MG63 (cell line): ENCODE measurements at places on chromosomes 6 and 20.

GRCh38 chr6:44049163-44049988, 77.9 kb downstream of the MRPL14 start:
- peak; percentile 84 for DNase-seq

DNA sequence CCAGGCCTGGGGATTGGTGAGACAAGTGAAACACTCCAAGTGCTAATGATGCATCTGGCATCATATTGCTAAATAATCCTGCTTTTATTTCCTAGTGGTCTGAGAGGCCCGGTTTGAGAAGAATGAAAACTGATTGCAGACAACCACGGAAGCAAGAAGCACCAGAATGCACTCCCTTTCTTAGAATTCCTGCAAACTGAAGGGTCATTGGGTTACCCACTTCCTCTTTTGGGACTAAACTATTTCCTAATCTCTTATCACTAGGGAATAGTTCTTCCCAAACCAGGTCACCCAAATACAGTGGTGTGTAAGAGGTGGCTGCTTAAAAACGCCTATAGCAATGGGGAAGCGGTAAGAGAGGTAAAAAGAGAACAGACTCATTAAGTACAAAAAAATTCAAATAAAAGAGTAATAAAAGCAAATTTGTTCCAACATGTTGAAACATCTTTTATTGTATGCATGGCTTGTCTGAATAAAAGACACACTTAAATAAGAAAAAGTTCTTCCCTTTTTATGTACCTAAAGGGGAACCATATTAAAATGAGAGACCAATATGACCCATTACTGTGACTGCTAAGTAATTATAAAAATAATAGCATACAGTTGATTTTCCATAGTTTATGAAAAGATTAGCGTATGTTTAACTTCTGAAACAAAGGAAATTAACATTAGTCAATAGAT, 125.8 kb downstream of the MYB start:
- DNase-seq, result no peak

- no peak for DNase-seq
These were observed 433.7 kb upstream of the MANEA start for GRCh38 chr6:95143408-95144180.

- DNase-seq, result no peak
These were observed 137.7 kb upstream of the MAFB start for GRCh38 chr20:40826699-40827098.

- DNase-seq, result no peak
These were observed at the start of gene TRIM10 for GRCh38 chr6:30160785-30161531. Gene TRIM10, minus strand, starts transcription at chr6:30161211. Its CDS starts 353 bp downstream, at chr6:30160858.
